Activated T-cell treated with anti-CD3 and anti-CD28 coated beads, Interleukin-2, amount 50 U/mL, for 4 hours (primary cell): ENCODE measurements at places on chromosomes 12 and 14. TPM values are rescaled to one million over a fixed set of nuclear protein-coding genes. Genes with fewer than 3 reads are reported as not detected.

DNA sequence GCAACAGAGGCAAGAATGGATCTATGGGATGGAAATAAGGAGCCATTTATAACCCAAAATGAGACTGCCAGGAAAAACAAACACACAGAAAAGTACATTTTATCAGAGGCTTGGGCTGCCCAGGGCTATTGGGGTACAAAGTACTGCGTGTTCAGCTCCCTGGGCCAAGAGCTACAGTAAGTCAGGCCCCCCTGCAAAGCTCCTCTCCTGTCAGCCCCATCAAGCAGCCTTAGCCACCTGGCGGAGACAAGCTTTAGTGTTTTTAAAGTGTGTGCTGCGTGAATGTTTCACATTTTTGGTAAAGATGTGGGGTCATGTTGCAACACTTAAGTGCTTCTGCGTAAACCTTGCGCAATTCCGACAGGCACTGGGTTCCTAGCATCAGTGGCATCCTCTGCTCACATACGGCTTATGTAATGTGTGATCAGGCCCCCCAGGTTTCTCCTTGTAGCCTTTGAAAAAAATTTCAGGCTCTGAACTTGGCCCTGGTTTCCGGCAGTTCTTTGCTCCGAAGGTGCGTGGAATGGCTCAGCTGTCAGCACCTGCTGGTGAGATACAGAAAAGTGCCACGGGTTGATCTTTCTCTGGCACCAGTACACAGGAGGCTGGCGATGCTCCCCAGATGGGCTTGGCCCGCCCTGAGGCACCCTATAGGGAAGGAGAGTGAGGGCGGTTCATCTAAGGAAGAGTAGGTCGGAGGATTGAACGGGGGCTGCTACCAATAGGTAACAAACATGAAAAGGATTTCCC is 198.7 kb upstream of the EEA1 start:
- no peak for DNase-seq

- DNase-seq, result no peak
These were observed 54.1 kb downstream of the ESRRB start for GRCh38 chr14:76430017-76430416.

GRCh38 chr14:101727611-101728366 is 33.7 kb upstream of the PPP2R5C start:
- no peak for DNase-seq

DNA sequence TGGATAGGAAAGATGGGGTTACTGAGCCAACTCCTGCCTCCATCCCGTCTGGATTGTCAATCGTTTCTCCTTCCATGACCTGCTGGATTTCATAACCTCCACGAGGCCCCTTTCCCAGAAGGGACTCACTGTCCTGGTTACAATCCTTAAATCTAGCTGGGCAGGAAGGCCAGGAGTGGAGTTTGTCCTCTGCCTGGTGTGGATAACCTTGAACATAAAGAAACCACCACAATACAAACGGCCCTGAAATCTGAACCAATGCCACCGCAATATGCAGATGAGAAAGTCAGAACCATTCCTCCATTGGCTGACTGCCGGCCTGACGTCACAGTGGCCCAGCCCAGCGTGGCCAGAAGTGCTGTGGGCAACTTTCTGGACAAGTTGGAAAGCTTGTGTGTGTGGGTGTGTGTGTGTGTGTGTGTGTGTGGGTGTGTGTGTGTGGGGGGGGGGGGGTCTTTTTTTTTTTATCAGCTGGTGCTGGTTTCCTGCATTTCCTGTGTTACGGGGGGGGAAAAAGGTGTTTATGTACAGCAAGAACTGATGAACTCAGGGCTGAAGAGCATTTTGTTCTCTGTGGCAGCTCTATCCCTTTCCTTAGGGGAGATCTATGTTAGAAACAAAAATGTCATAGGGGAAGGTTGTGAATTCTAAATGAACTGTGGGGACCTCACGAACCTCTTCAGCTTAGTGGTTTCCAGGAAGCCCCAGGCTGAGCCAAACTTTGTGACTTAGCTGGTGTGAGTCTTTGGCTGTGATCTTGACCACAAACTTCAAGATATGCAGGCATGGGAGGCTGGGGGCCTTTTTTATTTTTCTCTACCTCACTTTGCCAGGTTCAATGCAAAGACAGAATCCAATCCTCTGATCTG is 81.6 kb upstream of the MED13L start:
- peak; percentile 50 for DNase-seq

GRCh38 chr14:59044707-59045106 is 143.8 kb upstream of the DAAM1 start:
- DNase-seq, result no peak

- DNase-seq, result no peak
These were observed 2.5 kb downstream of the SCN8A start for GRCh38 chr12:51593539-51593938.

GRCh38 chr12:123278101-123278627 is 6.5 kb upstream of the CDK2AP1 start:
- no peak for DNase-seq

GRCh38 chr12:12872139-12872933 is 19.0 kb upstream of the GPRC5A start:
- DNase-seq, result no peak

Gene KLHL33
- not detected for total RNA-seq

Gene C12orf50
- not detected for total RNA-seq

Gene SIX6
- not detected for total RNA-seq

Gene RASSF3
- 46.2 TPM for total RNA-seq

Gene IAPP
- total RNA-seq, result not detected

Gene POTEG
- not detected for total RNA-seq
